Bone marrow (tissue), 2 donors: ENCODE measurements at places on chromosomes 6 and 20.

DNA sequence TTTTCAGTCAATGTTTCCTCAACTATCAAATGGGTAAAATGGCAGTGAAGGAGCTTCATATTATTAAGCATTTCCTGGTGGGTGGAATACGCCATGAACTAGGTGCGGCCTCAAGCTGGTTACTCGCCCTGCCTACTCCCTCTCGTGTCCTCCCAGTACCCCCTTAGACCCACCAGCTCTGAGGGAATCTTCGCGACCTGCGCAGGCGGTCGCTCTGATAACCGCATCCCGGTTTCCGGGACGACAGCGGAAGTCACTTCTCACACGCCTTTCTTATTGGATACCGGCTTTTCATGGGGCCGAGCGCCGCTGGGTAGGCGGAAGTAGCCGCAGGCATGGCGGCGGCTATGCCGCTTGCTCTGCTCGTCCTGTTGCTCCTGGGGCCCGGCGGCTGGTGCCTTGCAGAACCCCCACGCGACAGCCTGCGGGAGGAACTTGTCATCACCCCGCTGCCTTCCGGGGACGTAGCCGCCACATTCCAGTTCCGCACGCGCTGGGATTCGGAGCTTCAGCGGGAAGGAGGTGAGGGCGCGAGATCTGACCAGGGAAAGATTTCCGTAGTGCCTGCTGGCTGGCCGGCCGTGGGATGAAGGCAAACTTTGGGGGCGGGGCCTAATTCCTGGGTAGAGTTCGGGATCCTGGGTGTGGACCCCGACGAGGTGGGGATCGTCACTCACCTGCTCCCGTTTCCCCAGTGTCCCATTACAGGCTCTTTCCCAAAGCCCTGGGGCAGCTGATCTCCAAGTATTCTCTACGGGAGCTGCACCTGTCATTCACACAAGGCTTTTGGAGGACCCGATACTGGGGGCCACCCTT, at the start of gene PIGT:
Gene PIGT, plus strand, starts transcription at position 320 of the 816 bp plus-strand sequence. Its CDS starts 16 bp downstream, at position 336.
- DNase-seq: peak; percentile 78

DNA sequence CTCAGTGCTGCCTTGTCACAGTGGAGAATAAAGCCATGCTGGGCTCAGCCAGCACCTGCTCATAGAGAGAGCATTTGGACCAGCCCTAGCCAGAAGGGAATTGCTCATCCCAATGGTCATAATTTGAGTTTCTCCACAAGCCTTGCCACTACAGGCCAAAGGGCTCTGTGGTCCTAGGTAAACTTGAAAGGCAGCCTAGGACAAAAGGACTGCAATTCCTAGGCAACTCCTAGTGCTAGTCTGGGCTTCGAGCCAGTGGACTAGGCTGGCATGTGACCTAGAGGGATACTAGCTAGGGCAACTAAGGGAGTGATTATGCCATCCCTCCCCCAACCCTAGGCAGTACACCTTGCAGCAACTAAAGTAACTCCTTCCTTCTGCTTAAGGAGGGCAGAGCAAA, 516.2 kb downstream of the BCKDHB start:
- DNase-seq: no peak

DNA sequence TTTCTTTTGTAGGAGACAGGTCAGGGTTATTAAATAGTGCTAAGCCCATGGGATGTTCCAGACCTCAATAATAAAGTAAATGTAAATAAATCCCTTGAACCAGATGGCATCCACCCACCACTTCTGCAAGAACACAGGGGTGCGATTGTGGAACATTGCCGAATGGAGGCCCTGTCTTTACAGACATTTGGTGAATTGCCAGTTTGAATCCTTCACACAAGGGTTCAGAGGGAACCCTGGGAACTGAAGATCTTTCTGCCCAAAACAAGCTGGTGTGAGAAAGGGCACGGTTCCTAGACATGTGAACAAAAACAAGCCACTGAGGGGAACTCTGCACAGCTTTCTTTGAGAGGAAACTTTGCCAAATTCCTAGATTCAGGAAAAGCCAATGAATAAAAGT, 30.2 kb upstream of the RNF8 start:
- DNase-seq: no peak

GRCh38 chr6:144480473-144480872, 195.3 kb downstream of the UTRN start:
- no peak for DNase-seq

GRCh38 chr20:48824830-48825565, 2.8 kb downstream of the PREX1 start:
- DNase-seq: no peak

DNA sequence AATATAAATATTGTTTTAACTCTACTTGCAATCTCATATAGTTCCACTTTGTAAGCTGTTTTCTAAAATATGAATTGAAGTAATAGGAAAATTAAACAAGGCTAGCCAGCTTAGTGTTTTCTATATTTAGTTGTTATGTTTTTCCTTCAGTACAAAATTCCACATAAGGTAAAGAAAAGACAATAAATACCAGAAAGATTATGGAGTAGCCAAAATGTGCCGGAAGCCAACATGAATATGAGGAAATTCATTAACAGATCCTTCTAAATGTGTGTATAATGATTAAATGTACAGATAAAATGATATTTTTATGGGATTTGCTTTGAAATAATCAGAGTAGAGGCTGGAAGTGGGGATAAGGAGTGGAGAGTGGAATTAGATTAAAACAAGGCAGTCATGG, 52.5 kb upstream of the COL21A1 start:
- no peak for DNase-seq

DNA sequence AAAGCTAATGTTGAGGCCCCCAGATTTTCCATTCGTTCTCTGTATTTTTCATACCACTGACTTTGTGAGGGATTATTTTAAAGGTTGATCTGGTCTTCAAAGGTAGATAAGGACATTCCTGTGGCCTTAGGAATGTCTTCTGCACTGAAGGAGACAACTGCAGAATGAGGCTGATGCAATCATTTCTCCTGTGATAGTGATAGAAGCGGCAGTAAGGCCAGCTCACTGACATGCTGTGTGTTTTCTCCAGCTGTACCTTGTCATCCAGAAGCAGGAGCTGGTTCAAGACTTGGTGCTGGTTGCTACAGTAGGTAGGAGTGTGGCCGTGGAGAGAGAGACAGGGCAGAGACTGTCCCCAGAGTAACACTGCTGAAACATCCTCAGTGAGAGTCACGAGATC, 53.8 kb downstream of the DCBLD1 start:
- no peak for DNase-seq

DNA sequence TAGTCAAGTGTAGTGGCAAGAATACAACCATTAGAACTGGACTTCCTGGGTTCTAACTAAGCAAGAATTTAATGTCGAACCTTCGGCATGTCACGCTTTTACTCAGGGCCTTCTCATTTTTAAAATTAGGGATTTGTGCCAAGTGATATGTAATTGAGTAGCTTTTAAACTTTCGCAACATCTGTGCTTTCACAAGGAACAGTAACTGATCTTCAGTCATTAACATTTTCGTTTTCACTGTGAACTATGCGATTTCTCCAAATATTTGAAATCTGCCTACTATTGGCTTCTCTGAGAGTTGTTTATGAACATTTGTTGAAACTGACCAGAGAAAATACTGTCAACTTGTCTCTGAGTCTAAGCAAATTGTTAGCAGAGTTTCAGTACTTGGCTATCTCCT, 27.6 kb downstream of the GRM1 start:
- no peak for DNase-seq

DNA sequence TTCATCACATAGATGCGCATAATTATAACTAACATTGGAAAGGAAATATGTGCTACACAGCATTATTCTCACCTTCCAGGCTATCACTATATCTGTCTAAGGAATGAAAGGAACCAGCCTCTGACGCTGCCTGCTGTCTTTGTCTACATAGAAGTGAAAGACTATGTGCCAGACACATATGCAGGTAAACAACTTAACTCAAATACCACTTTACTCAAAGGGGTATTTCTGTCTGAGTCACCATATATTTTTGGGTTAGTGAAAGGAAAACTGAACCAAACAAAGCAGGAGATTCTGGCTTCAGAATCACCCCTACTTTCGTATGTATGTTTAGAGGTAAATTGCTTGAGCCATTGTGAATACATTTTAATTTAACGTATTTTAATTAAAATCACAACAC, 328.6 kb upstream of the PLCB4 start:
- DNase-seq: no peak

- DNase-seq: no peak
Observed at GRCh38 chr6:3321875-3322274, 63.1 kb downstream of the PSMG4 start.

- no peak for DNase-seq
Observed at GRCh38 chr6:2899596-2899995, 3.5 kb downstream of the SERPINB9 start.

GRCh38 chr6:56683882-56684281, 41.2 kb upstream of the DST start:
- DNase-seq: no peak

DNA sequence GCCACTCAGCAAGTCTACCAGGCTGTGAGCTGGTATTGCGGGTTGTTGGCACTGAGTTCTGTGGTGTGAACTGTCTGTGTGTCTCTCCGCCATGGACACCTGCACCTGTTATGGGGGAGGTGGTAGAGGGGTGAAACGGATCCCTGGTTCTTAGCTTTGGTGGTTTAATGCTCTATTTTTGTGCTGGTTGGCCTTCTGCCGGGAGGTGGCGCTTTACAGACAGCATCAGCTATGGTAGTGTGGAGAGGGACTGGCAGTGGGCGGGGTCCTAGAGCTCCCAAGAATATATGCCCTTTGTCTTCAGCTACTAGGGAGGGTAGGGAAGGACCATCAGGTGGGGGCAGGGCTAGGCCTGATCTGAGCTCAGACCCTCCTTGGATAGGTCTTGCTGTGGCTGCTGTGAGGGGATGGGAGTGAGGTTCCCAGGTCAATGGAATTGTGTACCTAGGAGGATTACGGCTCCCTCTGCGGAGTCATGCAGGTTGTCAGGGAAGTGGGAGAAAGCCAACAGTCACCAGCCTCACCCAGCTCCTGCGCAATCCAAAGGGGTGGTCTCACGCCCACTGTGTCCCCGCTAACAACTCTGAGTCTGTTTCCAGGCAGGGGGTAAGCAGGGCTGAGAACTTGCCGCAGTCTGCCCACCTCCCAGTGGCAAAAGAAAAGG, 154.3 kb downstream of the CCDC170 start:
- DNase-seq: no peak

DNA sequence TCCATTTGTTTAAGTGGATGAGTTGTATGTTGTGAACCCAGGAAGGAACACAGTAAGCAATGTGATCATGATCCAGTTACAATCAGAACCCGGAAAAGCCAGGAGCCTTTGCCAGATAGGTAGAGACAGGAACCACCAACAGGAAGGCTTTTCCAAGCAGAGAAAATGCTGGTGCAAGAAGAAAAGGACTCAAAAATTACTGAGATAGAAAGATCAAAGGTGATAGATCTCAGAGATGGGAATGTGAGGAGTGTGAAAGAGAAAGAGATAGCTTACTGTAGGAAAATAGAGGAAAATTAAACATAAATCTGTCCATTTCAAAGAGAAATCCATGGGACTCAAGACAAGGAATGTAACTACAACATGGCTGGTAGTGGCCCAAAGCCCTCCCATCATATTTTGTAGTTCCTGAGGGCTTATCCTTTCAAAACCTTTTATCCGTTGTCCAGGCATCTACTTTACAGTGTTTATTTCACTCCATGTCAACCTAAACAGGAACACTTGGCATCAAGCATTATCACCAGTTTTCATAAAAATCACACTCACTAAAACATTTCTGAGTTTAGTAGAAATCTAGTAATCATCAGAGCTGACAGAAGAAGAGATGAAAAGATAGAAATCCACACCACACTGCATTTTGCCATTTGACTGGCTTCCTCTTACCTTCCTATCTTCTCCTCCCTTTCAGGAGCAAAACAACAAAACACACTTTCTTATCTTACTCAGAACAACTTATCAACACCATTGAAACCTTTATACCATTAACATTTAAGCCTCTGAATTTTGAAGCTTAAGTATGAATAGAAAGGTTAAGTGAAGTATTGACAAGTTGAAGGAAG, 44.5 kb upstream of the STXBP5 start:
- no peak for DNase-seq

- no peak for DNase-seq
Observed at GRCh38 chr6:56435326-56435725, 187.9 kb upstream of the COL21A1 start.

- no peak for DNase-seq
Observed at GRCh38 chr6:51349857-51350256, 531.2 kb downstream of the TFAP2B start.

DNA sequence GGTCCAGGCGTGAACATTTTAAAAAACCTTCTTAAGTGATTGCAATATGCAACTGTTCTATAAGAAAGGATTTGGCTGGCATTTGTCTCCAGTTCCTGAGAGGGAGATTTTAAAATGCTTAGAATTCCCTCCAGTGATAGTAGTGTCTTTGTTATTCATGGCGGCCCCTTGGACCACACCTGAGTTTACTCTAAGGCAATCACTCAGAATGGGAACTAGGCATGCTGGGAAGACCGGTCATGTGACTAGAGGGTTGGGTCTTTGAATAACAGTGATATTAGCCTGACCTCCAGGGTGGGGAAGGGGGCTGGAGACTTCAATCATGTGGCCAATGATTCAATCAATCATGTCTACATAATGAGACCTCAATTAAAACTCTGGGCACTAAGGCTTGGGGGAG, 50.7 kb upstream of the UTRN start:
- no peak for DNase-seq

DNA sequence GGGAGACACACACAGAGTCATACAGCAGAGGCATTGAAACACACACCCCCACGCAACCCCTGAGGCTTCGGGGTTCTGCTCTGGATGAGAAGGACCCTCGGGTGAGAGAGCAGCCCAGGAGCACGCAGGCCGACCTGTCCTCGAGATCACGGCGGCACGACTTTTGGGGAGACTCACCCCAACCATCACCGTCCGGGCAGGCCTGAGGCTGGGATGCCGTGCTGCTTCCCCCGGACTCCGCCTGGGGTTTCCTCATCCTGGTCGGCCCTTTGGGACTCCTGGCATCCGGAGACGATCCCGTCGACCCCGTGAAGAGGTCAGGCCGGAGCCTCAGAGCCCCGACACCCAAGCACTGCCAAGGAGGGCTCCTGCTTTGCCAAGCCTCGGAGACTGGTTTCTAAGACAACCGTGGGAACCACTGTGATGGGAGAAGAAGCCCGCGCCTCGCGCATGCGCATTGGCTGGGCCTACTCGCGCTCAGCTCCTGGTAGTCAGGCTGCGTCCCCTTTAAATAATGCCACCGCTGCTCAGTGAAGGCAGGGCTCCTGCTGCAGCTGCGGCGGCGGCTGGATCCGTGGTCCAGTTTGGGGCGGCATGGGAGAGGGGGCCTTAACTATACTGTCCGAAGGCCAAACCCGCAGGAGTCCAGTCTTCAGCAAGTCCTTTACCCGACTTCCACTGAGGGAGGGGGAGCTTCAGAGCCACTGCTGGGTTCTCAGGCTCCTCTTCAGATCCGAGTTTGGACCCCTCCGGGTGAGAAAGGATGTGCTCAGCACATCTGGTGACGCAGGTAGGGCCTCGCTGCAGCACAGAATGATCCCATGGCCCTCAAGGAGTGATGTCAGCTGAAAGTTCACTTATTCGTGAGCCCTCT, 171.4 kb upstream of the ZNF337 start:
- no peak for DNase-seq

GRCh38 chr6:147287869-147288271, 83.7 kb downstream of the STXBP5 start:
- DNase-seq: no peak

DNA sequence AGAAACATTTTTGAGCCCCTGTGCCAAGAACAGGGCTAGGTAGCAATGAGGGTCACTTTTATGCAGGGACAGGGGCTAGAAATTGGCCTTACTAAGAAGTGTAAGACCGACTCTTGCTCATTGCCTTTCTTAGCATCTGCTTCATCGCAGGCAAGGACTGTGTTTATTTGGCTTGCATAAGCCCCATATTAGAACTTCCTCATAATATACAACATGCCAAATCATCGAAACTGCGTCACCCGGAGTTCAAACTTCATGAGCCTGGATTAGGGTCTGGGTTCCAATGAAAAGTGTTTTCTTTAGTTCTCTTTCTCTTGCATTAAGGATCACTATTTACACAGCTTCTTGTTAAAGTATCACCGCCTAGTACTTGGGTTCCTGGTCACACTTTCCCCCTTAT, 977 bp upstream of the SMAP1 start:
- no peak for DNase-seq
